ENCODE measurements at places on chromosomes 7 and 10.
A peak's percentile ranks its signal among the peaks of the same experiment; 100 is the strongest.

GRCh38 chr7:154409703-154410311, 357.6 kb downstream of the DPP6 start:
- no peaks in the 10 kb centered on the region for H3K27me3 ChIP-seq
- H3K4me3 ChIP-seq, result no peak overlapping the region
- no peaks in the 10 kb centered on the region for H3K4me1 ChIP-seq
- DNase-seq, result peak; percentile 61
- no peak overlapping the region for H3K27ac ChIP-seq

GRCh38 chr7:29877196-29877595, 70.9 kb downstream of the WIPF3 start:
- H3K36me3 ChIP-seq, result no peaks in the 10 kb centered on the region
- no peak for DNase-seq
- no peak overlapping the region for H3K4me3 ChIP-seq
- H3K27ac ChIP-seq, result no peak overlapping the region
- no peaks in the 10 kb centered on the region for H3K4me1 ChIP-seq
- H3K27me3 ChIP-seq, result peaks cover 10% of the 10 kb centered on the region

- no peaks in the 10 kb centered on the region for H3K4me1 ChIP-seq
- no peak overlapping the region for H3K4me3 ChIP-seq
- no peak overlapping the region for H3K27ac ChIP-seq
- DNase-seq, result no peak
These were observed 69.5 kb upstream of the PODXL start for GRCh38 chr7:131625817-131626372.

DNA sequence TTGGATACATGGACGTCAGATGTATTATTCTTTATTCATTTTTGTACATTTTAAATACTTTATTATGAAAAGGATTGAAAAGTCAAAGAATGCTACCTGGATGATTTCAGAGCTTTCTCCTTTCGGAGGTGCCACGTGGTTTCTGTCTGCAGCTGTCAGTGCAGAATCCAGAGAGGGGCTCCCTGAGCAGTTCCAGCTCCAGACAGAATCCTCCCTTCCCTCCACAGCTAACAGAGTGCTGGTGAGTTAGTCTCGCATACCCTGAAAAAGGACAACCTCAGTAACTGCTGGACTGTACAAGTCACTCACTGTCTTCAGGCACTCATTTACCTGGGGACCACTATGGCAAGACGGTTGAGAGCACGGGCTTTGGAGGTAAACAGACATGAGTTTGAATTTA, 10.9 kb downstream of the DNMBP start:
- H3K36me3 ChIP-seq, result no peaks in the 10 kb centered on the region
- H3K4me1 ChIP-seq, result peaks cover 14% of the 10 kb centered on the region
- no peak for DNase-seq
- H3K27ac ChIP-seq, result no peak overlapping the region
- no peak overlapping the region for H3K4me3 ChIP-seq

DNA sequence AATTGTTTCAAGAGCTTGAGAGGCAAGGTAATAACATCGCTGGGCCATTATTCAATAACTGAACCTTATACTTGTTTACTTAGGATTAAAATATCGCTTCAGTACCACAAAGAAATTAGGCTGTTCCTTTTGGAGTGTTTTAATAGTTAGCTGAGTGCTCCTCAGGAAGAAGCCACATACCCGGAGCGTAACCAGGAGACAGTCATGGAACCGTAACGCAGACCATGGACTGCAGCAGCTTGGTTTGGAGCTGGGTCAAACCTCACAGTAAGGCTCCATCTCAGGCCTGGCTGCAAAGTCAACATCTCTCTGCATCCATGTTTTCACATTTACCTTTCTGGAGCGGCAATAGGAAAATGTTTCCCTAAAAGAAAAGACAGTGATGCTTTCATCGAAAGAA, 599.0 kb downstream of the TNS3 start:
- no peak overlapping the region for H3K4me3 ChIP-seq
- H3K36me3 ChIP-seq, result no peaks in the 10 kb centered on the region
- no peaks in the 10 kb centered on the region for H3K4me1 ChIP-seq
- DNase-seq, result no peak

DNA sequence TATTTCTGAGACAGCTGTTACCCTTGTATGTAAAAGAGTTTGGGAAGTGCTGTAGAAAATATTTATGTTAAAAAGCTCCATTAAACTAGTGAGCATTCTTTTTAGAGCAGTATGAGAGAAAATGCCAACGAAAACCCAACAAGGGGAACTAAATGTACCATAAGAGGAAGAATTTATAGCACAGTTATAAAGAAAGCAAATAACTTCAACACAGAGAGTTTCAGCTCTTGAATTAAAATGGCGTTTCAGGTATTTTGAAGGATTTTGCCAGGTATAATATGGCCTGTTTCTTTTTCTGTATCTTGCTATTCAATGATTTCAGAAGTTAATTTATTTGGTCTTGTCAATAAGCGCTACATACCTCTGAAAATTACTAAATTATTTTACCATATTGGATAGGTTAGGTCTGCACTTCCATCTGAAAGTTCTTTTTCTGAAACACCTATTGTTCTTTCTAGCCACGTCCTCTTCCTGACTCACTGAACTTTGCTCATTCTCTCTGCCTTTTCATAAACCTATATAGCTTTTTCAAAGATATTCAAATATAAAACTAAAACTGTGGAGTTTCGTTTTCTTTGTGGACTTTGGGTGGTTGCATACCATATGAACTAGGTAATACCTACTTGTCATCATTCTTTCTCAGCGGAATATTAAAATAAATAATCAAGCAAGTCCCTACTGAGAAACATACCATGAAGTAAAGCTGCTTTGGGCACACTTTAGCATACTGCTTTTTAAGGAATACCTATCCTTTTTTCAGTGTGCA, 136.1 kb downstream of the SEMA3A start:
- H3K27me3 ChIP-seq, result no peaks in the 10 kb centered on the region
- no peak overlapping the region for H3K4me3 ChIP-seq
- H3K36me3 ChIP-seq, result no peaks in the 10 kb centered on the region
- no peak for DNase-seq
- H3K27ac ChIP-seq, result no peak overlapping the region
- peaks cover 8% of the 10 kb centered on the region for H3K4me1 ChIP-seq

DNA sequence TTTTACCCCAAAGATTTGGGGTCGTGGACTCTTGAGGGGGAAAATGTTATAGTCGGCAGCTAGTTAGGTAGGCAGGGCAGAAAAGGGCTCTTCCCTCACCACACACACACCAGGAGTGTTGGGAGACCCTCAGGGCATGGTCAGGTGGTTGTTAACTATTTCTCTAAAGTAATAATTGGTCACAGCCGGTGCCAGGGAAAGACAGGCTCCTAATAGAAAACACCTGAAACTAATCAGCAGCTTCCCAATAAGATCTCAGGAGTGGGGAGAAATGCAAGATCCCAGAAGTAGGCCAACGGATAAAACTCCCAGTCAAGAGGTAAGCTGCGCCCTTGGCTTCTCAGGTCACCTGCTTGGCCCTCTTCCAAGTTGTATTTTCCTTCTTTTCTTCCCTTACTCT, 213.1 kb downstream of the PHTF2 start:
- H3K4me1 ChIP-seq, result no peaks in the 10 kb centered on the region
- DNase-seq, result no peak
- no peak overlapping the region for H3K4me3 ChIP-seq
- H3K36me3 ChIP-seq, result no peaks in the 10 kb centered on the region

GRCh38 chr10:21021843-21022594, 124.9 kb upstream of the NEBL start:
- H3K4me3 ChIP-seq, result no peak overlapping the region
- no peak for DNase-seq
- H3K36me3 ChIP-seq, result no peaks in the 10 kb centered on the region
- H3K27me3 ChIP-seq, result no peaks in the 10 kb centered on the region
- H3K27ac ChIP-seq, result no peak overlapping the region

GRCh38 chr7:69696054-69696591, 97.8 kb downstream of the AUTS2 start:
- no peak overlapping the region for H3K27ac ChIP-seq
- peaks cover 6% of the 10 kb centered on the region for H3K4me1 ChIP-seq
- DNase-seq, result no peak

- H3K4me1 ChIP-seq, result no peaks in the 10 kb centered on the region
- H3K27me3 ChIP-seq, result peaks cover 21% of the 10 kb centered on the region
- H3K27ac ChIP-seq, result no peak overlapping the region
- no peak for DNase-seq
- no peak overlapping the region for H3K4me3 ChIP-seq
- no peaks in the 10 kb centered on the region for H3K36me3 ChIP-seq
These were observed 130.5 kb upstream of the PFKP start for GRCh38 chr10:2936816-2937215.

GRCh38 chr7:70104243-70104642, 506.0 kb downstream of the AUTS2 start:
- no peaks in the 10 kb centered on the region for H3K36me3 ChIP-seq
- no peak for DNase-seq
- H3K4me3 ChIP-seq, result no peak overlapping the region
- no peaks in the 10 kb centered on the region for H3K4me1 ChIP-seq

DNA sequence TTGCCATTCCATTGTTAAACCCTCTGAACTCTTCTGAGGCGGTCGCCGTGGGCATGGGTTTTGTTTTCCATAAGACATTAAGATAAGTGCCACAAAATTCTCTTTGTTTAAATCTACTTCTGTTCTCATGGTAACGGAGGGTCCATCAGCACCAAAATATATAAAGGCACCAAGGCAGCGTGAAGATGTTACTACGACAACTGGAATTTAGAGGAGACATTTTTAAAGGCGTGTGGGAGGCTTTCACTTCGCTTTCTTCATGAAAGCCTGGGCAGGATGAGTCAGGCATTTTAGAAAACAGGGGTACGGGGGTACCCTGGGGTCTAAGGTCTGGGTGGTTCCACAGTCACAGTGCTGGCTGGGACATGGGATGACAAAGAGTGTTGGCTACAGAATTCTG, 34.0 kb downstream of the SMKR1 start:
- peaks cover 6% of the 10 kb centered on the region for H3K27me3 ChIP-seq
- H3K27ac ChIP-seq, result peak overlapping the region; percentile 38
- H3K4me3 ChIP-seq, result no peak overlapping the region
- no peak for DNase-seq
- peaks cover 12% of the 10 kb centered on the region for H3K4me1 ChIP-seq
- H3K36me3 ChIP-seq, result no peaks in the 10 kb centered on the region

GRCh38 chr10:81219758-81220157, 655.2 kb upstream of the NRG3 start:
- H3K4me3 ChIP-seq, result no peak overlapping the region
- H3K36me3 ChIP-seq, result no peaks in the 10 kb centered on the region
- H3K4me1 ChIP-seq, result no peaks in the 10 kb centered on the region
- no peaks in the 10 kb centered on the region for H3K27me3 ChIP-seq
- H3K27ac ChIP-seq, result no peak overlapping the region

Measured in activated CD4-positive, alpha-beta T cell treated with anti-CD3 and anti-CD28 coated beads, Interleukin-2, amount 10 ng/mL, durations not matched to agents 24 days and 14 days (primary cell).